NCI-H187 treated with DMSO at 0.1 percent for 48 hours (cell line): ENCODE measurements at places on chromosomes 11 and 22.

DNA sequence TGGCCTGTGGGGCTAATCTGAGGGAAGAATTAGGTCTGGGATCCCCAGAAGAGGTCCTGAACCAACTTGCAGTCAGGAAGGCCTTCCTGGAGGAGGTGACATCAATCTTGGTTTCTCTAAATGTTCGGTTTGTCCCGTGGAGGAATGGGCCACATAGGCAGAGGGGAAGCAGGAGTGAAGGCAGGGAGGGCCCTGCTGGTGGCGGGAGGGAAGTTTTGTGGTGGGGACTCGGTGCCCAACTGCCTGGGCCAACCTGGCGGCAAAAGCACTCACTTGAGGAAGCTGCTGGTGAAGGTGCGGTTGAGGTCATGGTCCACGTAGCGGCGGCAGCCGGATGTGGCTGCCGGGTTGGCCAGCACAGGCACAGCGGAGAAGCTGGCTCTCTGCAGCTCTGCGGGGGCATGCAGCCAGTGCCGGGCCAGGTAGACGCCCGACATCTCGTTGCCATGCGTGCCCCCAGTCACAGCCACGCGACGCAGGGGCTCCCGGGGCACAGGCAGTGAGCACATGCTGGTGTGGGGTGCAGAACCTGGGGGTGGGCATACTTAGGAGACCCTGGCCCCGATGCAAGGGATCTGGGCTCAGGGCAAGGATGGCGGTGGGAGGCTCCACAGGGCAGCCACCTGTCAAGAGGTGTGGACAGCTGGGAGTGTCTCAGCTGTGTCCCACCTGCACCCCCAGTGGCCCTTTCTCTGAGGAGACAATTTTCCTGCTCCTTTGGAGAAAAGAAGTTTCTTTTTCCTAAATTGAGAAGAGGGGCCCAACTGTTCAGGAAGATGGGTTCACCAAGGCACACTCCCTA, 3.8 kb downstream of the ACY3 start:
- no peak for DNase-seq

DNA sequence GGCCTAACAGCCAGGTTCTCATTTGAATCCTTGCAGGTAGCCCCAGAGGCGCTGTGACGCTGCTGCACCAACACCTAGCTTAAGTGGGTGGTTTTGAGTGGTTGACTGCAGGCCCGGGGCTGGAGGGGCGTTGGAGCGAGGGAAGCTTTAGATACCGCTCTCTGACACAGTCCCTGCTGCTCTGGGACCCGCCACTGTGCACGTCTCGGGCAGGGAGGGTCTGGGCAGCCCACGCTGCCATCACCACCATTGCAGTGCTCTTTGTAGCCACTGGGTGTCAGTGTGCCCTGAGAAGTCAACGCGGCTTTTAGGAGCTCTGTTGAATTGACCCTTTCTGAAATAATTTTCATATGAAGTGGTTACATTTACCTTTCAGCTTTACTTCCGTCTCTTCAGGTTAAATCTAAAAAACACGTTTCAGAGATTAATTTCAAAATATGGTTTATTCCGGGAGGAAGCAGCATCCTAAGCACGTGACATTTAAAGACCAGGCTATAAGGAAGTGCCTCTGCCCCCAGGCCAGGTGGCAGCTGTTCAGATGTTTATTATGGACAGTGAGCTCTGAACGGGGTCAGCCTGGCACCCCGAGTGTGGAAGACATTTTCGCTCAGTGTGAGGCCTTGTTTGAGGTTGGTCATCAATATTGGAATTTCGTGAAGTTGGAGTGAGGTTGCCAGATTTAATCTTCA, 30.9 kb upstream of the PARVB start:
- no peak for DNase-seq

DNA sequence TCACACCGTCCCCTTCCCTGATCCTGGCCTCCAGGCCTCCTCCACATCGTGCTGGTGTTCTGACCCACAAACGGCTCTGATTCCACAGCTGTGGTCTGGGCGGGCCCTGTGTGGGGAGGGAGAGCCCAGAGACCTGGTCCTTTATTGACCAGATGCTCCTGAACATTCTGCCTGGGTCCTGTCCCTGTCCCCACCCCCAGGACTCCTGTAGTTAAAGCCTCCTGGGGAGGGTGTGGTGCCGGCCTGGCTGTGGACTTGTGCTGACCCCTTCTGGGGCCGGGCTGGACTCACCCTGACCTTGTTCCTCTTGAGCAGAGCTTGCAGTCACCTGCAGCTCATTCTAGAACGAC, 128.7 kb downstream of the CTTN start:
- no peak for DNase-seq

GRCh38 chr22:17905445-17905844, 118.9 kb downstream of the MICAL3 start:
- DNase-seq, result no peak

DNA sequence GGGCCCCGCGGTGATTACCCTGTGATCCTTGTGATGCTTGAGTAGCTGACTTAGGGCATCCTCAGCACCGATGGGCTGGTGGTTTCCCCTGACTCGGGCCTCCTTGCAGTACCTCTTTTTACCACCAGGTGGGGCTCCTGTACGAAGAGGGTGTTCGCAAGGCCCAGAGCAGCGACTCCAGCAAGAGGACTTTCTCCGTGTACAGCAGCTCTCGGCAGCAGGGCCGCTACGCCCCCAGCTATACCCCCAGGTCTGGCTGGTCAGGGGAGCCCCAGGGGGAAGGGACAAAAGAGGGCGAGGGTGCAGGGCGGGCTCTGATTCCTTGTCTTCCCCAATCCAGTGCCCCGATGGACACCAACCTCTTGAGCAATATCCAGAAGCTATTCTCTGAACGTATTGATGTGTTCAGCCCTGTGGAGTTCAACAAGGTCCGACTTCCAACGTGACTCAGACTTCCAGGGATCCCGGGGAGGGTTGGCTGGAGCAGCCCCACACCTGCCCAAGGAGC, 1.3 kb upstream of the TM7SF2 start:
- DNase-seq, result peak; percentile 32

- no peak for DNase-seq
Measured at GRCh38 chr11:115166820-115167219, 337.4 kb downstream of the CADM1 start.

DNA sequence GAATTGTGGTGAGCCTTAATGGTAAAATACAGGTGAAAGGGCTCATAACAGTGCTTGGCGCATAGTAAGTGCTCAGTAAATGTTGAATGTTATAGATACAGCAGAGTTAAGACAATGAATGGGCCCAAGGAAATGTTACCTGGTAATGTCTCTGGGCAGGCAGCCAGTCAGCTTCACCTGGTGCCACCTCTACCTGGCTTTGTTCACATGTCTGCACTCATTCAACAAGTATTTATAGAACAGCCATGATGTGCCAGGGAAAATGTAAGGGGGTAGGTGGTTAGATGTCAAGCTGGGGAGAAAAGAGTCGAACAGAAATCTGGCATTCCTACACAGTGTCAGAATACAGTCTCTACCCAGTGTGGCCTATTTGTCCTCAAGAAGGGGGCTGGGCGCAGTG, 238.8 kb upstream of the SYN3 start:
- DNase-seq, result no peak

DNA sequence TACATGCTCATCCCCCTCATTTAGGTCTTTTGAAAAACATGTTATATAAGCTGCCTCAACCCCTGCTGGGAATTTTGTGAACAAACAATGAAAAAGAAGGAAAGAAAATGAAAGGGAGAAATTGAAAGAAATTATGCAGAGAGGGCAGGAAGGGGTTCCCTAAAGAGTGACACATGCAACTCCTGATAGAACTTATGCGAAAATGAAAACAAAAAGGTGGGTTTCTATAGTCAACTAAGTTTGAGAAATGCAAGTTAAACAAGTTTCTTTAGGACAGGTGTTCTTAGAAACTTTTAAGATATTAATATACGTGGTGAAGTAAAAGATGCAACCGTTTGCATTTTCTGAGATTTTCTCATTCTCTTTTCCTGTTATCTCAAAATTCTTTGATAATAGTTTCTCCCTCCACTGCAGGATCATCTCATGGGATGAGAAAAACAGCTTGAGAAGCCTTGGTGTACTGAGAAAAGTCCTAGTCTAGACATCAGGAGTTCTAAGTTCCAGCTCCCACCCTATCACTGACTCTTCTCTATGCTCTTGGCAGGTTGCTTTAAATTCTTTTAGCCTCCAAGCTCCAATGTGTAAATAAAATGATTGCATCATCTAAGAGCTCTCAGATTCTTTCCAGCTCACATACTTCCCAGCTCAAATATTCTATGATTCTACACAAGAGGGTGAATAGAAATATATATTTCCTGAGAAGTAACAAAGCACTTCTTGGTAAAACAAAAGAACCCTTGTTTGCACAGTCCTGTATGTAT, 109.2 kb downstream of the FAM76B start:
- no peak for DNase-seq

DNA sequence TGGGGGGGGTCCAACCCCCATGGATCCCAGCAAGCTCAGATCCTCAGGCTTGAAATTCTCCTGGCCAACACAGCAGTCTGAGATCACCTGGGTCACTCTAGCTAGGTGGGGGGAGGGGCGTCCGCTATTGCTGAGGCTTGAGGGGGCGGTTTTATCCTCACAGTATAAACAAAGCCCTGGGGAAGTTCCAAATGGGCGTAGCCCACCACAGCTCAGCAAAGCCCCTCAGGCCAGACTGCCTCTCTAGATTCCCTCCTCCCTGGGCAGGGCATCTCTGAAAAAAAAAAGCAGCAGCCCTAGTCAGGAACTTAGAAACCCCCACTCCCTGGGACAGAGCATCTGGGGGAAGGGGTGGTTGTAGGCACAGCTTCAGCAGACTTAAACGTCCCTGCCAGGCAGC, 16.7 kb downstream of the TRPC6 start:
- DNase-seq, result no peak

- no peak for DNase-seq
Measured at GRCh38 chr11:31806928-31807798, 4.0 kb downstream of the PAX6 start.

DNA sequence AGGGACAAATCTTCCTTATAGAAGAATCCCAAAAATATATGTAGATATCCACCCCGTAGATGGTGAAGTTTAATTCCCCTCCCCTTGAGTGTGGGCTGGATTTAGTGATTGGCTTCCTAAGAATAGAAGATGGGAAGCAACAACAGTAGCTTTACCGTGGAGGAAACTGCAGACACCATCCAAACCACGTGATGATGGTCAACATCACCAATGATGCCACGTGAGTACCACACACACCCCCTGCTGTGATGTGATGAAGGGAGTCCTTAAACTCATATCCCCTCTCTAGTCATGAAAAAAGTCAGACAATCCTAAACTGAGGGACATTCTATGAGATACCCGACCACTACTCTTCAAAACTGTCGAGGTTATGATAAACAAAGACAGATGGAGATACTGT, 76.4 kb upstream of the SLC22A12 start:
- no peak for DNase-seq

GRCh38 chr11:87722756-87723565, 452.3 kb downstream of the RAB38 start:
- no peak for DNase-seq

DNA sequence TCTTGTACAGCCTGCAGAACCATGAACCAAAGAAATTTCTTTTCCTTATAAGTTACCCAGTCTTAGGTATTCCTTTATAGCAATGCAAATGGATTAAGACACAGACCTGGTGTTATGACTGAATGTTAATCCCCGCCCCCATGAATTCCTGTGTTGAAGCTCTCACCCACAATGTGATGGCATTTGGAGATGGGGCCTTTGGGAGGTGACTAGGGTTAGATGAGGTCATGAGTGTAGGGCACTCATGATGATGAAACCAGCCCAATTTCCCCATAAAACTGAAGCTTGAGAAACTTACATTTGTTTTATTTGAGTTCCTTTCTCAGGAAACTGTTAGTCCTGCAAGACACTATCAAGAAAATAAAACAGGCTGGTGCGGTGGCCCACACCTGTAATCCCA, 115.8 kb upstream of the THY1 start:
- DNase-seq, result no peak

DNA sequence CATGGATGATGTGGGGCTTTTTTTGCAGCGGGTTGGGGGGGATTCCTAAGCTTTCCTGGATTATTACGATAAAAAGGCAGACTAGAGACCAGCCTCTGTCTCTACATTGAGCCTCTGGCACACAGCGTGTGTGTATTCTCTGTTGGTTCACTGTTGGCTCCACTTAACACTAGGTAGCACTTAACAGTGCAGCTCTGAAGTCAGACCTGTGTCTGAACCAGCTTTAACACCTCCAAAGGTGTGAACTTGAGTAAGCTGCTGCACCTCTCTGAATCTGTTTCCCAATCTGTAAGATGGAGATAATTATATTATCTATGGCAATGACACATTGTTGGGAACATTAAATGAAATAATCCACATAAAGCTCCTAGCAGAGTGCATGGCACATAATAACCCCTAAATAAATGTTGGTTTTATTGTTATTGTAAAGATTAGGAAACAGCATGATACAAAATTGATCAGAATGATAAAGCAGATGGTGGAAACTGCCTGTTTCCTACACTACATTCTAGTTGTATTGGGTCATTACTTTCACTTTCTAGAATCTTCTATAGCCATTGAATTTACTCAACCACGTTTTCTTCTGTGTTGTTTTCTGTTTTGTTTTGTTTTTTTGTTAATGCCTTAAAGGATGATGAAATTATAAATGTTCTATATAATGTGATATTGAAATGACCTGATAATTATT, 108.4 kb downstream of the ARL14EP start:
- DNase-seq, result no peak

DNA sequence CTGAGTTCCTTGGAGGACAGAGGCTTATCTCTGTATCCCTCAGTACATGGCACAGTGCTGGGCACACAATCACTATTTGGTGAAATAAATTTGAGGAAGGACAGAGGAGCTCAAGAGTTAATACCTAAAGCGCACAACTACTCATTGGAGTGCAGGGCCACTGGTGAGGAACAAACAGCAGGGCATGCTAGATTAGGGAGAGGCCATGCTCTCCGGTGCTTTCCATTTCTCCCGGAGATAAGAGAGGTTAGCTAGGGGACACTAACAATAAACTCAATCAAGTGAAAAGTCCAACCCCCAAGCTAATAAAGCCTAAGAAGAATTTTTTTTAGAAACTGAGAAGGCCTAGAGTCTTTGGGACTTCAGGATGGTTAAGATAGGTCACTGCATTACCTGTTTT, 29.1 kb downstream of the NFRKB start:
- no peak for DNase-seq

GRCh38 chr11:130779943-130780342, 136.3 kb downstream of the SNX19 start:
- DNase-seq, result no peak

DNA sequence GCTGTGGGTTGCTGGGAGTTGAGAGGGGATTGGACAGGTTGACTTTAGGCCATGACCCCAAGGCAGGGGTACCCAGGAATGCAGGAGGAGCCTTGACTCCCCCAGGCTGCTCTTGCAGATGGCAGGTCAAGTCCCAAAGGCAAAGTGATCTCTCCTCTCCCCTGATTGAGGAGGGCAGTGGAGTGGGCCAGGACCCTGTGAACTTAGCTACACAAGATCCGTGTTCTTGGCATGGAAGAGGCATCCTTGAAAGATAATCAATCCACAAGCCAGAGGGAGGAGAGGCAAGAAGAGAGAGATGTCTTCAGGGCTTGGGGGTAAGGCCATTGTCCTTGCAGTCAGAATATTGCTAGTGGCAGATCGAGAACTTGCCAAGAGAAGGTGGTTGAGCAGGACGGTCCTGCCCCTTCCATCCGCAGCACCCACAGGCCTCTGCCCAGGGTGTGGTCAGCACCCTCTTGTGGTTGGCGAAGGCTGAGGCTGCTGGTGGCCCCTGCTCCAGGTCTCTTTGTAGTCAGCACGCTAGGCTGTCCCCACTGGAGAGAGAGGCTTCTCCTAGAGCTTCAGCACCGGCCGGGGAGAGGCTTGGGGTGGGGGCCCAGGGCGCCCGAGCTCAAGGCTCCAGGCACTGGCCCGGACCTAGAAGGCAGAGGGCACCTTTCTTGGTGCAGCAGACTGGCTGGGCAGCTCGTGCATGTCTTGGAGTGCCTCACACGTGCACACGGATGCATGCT, 45.4 kb downstream of the KCNC1 start:
- no peak for DNase-seq
